ENCODE measurements at places on chromosomes 2 and 18.
A peak's percentile ranks its signal among the peaks of the same experiment; 100 is the strongest.

DNA sequence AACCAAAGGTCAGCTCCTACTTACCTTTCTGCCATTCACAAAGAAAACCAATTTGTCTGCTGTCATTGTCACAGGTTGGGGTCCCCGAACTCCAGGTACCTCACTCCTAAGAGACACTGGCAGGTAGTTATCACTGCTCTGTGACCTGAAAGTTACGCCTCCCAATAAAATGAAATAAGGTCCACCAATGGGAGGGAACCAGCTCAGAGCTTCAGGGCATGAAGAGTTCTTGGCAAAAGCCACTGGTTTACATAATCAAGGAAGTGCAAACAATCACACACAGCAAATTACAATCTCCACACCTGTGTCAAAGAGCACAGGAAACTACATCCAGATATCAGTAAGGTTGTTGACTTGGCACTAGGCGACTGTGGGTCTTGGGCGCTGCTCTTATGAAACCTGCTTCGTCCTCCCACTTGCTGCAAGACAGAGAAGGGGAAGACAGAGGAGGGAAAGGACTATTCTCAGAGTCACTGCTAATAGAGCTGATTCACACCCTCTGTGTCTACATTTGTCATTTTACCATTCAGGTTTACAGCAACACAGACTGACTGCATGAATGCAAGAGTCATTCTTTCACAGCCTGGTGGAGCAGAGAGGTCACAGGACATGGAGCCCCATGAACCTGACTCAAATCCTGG lies at the start of gene XDH:
XDH (minus strand) TSS at position 142 of the 641 bp plus-strand sequence; CDS start at position 66, 76 bp downstream.
- DNase-seq, result no peak

DNA sequence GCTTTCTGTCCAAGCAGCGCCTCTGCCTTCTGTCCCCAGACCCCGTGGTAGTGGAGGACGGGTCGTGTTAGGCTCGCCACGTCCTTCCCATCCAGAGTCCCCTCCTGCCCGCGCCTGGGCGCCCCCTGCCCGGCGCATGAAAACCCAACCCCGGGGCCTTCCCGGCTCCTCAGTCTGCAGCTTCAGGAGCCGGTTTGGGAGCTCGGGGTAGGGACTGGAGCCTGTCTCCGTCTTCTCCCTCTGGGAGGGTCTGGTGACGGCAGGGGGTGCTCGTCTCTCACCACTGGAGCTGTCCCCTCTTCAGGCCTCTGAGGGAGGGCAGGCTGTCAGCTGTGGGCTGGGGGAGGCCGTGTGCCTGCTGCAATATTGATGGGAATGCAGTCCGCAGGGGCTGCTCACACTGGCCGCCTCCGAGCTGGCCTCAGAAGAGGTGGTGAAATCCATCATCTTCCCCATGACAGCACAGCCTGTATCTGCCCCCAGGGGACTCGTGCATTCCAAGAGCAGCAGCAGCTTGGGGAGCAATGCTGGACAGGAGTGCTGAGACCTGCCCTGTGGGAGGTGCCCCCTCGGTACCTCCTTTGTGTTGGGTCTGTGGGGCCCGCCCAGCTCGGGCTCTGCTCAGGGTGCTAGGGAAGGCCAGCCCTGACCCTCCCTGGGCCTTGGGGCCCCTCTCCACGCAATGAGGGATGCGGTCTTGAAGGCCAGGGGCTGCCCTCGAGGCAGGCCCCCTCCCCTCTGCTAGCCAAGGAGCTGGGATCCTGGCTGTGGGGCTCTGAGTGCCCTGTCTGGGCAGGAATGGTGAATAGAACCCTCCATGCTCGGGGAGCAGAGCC lies 17.8 kb upstream of the KLHL30 start:
- no peak for DNase-seq

GRCh38 chr2:210965472-210965871 lies 409.1 kb downstream of the CPS1 start:
- DNase-seq, result no peak

DNA sequence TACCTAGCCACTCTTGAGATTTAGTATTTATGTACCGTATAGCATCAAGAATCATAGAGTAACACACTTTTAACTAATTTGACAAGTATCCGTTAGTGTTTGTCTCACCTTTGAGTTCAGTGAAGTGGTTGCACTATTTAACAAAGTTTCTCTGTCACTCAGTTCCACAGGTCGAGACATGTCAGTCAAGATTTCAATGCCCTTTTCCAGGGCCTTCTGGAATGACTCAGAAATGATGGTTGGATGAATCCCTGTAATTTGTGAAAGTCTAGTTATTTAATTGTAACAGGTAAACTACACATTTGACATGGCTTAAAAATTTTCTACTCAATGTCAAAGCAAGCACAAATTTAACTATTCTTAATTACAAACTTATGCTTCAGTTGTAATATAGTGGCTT lies 9.7 kb downstream of the CCT4 start:
- DNase-seq, result no peak

- no peak for DNase-seq
Measured at GRCh38 chr2:120450196-120450820, 104.4 kb downstream of the INHBB start.

- DNase-seq, result no peak
Measured at GRCh38 chr2:223262946-223263345, 211.0 kb downstream of the KCNE4 start.

GRCh38 chr2:48195169-48195568 lies 288.9 kb upstream of the FBXO11 start:
- no peak for DNase-seq

GRCh38 chr2:40213619-40214018 lies 238.3 kb downstream of the SLC8A1 start:
- DNase-seq, result no peak

GRCh38 chr2:179218848-179219594 lies 45.6 kb downstream of the SESTD1 start:
- DNase-seq, result peak; percentile 31

DNA sequence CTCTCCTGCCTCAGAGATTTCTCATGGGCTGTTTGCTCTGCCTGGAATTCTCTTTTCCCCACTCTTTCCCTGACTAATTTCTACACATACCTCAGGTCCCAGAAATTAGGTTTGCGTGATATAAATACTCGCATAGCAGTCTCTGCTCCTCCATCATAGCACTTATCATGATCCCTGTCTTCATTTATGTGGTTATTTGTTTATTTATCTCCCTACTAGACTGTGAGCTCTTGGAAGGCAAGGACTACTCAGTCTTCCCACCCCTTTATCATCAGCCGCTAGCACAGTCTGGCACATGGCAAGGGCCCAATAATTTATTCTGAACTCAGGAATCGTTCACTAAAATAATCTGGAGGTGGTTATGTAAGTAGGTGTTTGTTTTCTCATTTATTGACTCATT lies 79.3 kb downstream of the ADCYAP1 start:
- DNase-seq, result no peak

GRCh38 chr2:43133336-43133707 lies 93.1 kb downstream of the ZFP36L2 start:
- DNase-seq, result no peak

- DNase-seq, result no peak
Measured at GRCh38 chr2:27323596-27324285, 844 bp upstream of the MPV17 start.

DNA sequence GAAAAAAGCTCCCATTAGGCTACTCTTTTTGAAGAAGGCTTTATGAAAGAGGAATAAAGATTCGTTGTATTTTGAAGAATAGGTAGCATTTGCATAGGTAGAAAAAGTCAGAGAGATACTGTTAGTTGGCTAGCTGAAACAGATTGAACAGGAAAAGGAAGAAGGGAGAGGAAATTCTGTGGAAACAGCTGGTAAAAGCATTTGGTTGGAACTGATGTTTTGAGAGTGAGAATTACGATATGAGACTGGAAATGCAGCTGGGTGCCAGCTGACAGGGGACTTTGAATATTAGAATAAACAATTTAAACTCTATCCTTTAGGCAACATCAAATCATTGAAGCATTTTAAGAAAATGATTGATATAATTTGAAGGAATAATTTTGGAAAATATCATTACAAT lies 96.7 kb upstream of the CNTNAP5 start:
- DNase-seq, result no peak

DNA sequence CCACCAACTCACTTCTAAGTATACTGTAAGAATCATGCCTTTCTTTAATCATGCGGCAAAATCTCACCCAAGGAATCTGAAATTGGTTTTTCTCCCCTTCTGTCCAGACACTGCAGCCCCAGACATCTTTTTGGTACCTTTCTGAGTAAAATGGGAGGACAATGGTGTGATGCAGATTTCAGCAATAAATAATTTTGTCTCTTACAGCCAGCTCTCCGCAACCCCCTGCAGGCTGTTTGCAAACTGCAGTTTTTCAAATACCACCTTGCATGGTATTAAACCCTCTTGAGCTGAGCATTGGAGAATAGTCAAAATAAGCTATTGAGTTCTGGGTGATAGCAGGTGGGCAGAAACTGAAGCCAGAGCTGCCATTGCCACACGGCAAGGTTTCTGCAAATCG lies 32.2 kb downstream of the GPR39 start:
- DNase-seq, result no peak

GRCh38 chr18:10893196-10893595 lies 256.2 kb downstream of the PIEZO2 start:
- no peak for DNase-seq

DNA sequence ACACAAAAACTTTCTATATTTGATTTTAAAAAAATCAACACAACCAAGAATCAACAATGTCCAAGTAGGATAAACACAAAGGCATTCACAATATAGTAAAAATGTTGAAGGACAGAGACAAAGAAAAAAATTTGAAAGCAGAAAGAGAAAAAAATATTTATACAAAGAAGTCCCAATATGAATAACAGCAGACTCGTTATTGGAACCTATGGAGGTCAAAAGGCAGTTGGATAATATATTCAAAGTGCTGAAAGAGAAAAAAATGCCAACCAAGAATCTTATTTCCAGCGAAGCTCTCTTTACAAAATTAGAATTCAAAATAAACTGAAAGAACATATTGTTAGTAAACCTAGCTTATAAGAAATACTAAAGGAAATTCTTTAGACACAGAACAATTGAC lies 859.5 kb downstream of the LRP1B start:
- DNase-seq, result no peak

DNA sequence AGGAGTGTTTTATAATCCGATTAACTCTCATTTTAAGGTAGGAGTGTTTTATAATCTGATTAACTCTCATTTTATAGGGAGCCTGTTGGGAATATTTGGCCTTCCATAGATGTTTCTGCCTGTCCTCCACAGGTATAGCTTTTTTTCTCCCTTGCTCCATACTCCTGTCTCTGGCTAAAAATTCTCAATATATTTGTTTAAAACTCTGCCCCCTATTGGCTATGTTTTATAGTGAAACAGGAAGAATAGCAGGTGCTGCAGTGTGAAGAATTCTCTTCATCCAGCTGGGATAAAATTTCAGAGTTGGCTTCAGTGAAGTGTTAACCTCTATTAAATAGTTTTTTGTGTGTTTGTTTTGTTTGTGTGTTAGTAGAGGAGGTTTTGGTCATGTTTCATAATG lies 1046.0 kb upstream of the TMEFF2 start:
- DNase-seq, result no peak

DNA sequence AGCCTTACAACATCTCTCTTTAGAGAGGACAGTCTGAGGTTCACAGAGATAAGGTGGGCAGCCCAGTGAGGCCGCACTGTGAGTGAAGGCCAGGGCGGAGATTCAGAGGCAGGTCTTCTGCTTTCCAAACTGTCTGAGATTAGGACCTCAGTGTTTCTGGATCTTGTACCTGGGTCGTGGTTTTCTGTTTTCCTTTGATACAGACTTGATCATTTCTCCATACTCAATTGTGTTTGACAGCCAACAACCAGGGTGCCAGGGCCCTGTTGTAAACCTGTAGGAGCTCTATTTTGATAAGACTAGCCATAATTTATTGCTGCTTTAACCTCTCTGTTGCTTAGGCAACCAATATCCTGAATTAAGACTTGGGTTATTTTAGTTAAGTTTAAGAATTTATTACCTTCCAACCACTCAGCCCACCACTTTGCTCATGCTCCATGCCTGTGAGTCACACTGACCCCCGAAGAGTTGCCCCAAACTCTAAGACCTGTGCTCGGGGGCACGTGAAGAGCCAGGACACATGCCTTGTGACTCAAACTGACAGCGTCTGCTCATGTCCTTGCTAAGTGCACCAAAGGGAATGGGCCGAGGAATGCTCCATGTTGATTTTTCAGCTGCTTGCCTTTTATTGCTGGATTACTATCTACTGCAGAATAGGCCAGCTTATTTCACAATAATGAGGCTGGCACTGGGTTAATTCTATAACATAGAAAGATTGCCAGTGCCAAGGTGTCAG lies 248.6 kb downstream of the BCL2 start:
- no peak for DNase-seq

GRCh38 chr2:156338578-156338977 lies 6.1 kb upstream of the NR4A2 start:
- no peak for DNase-seq

DNA sequence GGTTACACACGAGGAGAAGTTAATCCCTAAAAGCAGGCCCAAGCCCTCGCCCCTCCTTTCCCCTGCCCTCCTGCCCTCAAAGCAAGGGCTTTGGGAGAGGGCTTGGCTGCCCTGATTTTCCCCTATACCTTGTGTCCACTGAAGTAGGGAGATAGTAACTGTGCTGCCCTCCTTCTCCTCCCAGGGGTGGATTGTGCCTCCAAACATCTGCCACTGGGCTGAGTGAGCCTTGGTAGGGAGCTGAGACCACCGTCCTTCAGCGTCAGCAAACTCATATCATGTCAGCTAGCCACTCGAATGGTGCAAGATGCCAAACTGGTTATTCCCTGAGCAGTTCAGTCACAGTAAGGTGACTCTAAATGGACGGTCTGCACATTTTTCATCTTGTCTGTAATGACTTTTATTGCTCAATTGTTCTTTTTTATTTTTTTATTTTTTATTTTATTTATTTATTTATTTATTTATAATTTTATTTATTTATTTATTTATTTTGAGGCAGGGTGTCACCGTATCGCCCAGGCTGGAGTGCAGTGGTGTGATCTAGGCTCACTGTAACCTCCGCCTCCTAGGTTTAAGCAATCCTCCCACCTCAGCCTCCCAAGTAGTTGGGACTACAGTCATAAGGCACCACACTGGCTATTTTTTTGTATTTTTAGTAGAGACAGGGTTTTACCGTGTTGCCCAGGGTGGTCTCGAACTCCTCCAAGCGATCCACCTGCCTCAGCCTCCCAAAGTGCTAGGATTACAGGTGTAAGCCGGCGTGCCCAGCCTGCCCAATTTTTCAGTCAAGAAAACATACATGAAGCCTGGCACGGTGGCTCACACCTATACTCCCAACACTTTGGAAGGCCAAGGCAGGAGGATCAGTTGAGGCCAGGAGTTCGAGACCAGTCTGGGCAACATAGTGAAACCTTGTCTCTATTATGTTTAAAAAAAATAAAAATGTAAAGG lies 8.7 kb downstream of the PCBP1 start:
- DNase-seq, result no peak

DNA sequence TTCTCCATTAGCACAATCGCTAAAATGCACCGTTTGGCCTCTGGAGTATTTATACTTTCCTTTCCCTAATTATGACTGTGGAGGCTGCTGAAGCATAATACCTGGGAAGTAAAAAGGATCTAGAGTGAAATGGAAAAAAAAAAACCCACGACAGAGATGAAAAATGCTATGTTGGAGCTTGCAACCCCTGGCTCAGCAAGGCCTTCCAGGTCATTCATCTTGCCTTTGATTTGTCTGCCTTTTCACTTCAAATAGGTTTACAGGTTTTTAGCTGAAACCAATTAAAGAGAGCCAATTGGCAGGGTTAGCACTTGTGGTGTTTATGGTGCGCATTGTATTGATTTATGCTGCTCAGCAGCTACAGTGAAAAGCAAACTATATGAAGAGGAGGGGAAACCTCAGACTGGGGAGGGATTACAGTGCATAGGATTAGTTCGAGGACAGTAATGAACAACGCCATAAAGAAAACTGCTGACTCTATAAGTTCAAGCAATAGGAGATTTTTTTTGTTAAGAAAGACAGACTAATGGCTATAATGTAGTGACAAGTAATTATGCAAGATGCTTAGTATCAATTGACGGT lies 347.9 kb downstream of the MEIS1 start:
- no peak for DNase-seq

GRCh38 chr2:150475479-150476250 lies 11.8 kb downstream of the RND3 start:
- no peak for DNase-seq

Measured in cerebellar nuclear complex (tissue), 1 donor.